Endothelial cell (in vitro differentiated cells): ENCODE measurements at places on chromosomes 4 and X. TPM values are rescaled to one million over a fixed set of nuclear protein-coding genes. Genes with fewer than 3 reads are reported as not detected.

DNA sequence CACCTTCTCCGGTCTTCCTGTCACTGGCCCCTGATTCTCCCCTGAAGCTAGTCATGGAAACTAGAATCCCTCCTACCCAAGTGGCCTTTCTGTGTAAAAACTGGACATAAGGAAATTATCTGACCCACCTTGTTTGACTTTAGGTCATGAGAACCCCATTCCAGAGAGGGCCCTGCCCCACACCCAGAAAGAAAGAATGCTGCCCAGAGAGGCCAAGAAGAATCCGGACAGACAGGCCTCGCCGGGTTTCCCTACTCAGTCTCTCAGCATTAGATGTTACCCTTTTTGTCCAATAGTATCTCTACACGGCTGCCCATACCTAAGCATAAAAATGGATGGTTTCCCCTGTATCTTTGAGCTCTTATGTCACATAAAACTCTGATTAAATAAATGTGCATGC lies 83.3 kb upstream of the HELT start:
- H3K27ac ChIP-seq: no peak overlapping the region
- H3K4me3 ChIP-seq: no peak overlapping the region
- no peaks in the 10 kb centered on the region for H3K4me1 ChIP-seq
- DNase-seq: no peak
- no peaks in the 10 kb centered on the region for H3K27me3 ChIP-seq

DNA sequence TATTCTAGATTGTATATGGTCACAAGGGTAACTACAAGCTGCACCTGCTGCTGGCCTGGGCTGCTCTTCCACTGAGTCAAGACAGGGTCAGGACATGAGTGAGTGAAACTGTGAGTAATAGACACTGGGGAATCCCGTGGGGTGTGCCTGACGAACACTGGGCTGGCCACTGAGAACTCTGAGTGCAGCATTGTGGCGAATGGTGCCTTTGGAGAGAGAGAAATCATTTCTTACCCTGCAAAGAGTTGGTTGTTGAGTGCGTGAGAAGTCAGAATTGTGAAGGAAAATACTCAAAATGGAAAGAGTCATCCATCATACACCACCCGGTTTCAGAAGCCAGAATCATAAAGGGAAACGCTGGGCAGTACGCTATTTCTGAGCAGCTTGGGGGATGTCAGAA lies 43.1 kb upstream of the LSM6 start:
- DNase-seq: no peak
- H3K27me3 ChIP-seq: peaks cover 2% of the 10 kb centered on the region
- no peaks in the 10 kb centered on the region for H3K36me3 ChIP-seq
- no peaks in the 10 kb centered on the region for H3K4me1 ChIP-seq

- peaks cover 2% of the 10 kb centered on the region for H3K27me3 ChIP-seq
- no peak overlapping the region for H3K4me3 ChIP-seq
- H3K36me3 ChIP-seq: no peaks in the 10 kb centered on the region
Measured at GRCh38 chr4:76554630-76555029, 119.6 kb downstream of the SHROOM3 start.

DNA sequence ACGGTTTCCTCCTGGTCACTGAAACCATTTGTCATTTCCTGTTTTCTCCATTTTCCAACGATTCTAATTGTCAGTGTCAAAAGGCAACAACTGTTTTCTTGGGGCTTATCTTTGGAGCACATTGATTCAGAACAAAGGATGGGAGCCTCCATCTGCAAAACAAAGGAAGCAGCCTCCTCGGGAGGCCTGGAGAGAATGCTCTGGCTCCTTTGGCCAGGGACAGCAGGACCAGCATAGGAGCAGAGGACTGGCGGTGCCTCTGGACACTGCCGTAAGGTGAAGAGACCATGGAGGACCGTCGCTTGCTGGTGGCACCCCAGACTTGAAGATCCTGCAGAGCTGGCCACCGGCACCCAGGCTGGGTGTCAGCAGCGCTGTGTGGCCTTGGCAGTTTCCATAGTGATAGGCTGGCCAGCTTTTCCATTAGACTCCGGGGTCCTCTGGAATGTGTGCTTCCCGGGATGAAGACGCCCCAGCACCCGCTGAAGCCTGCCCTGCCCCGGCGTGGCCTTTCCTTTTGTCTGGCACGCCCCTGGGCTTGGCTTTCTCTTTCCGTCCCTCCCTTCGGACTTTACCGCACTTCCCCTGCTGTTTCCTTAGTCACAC lies 61.1 kb upstream of the MTM1 start:
- H3K4me1 ChIP-seq: peaks cover 31% of the 10 kb centered on the region
- no peaks in the 10 kb centered on the region for H3K36me3 ChIP-seq
- H3K27me3 ChIP-seq: peaks cover 5% of the 10 kb centered on the region
- peak overlapping the region; percentile 11 for H3K4me3 ChIP-seq
- peak; percentile 54 for DNase-seq
- peak overlapping the region; percentile 97 for H3K27ac ChIP-seq

Gene TCEAL1
- total RNA-seq: 12.5 TPM

Gene PDHA1
- 162 TPM for total RNA-seq

Gene ANKRD17
- 61.8 TPM for total RNA-seq
